ENCODE measurements at places on chromosomes 5 and 9.

DNA sequence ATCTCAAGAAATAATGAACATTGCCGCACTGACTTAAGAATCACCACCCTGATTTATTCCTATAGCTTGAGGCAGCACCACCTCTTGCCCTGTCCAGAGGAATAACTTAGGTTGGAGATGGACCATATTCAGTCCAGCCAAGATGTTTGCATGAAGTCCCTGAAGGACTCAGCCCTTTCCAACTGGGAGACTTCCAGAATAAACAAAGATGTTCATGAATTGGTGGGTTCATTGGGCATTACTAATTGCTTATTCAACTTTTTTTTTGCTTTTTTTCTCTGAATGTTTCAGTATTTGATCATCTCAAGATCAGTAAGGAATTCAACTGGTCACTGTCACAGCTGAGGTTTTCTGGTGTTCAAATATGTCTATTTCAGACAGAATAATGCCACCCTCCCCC is 470.6 kb downstream of the CCDC171 start:
- DNase-seq: no peak

DNA sequence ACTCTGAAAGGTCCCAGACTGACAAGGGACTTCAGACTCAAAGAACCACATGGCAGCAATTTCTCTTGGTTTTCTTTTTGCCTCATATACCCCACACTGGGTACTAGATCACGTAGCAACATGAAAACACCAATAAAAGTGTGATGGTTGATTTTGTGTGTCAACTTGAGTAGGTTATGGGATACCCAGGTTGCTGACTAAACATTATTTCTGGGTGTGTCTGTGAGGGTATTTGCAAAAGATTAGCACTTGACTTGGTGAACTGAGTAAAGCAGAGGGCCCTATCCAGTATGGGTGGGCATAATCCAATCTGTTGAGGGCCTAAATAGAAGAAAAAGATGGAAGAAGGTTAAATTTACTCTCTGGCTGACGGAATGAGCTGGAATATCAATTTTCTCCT is 53.8 kb upstream of the ZNF618 start:
- no peak for DNase-seq

DNA sequence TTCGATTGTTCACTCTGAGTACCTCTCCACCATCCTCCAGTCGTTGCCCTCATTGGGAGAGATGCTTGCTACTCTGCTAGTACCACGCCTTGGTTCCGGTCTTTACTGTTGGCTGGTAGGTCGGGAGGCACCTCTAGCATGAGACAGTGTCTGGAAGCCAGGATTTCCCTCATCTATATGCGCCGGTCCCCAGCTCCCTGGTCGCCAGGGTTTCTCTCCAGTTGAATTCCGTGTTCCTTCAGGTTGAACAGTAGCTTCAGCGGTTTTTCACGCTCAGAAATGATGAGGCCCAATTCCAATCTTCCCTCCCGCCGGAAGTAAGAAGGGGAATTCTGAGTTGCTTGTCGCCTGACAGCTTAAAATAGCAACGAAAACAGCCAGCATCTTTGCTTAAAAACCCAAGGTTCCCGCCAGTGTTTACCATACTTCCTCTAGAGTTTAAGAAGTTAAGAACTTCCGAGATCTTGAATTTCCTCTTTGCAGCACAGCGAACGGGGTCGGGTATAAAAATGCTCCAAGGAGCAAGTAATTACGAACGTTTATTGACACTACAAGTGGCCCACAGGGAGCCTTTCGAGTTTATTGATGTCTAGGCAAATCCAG is 1.3 kb upstream of the ST8SIA4 start:
- DNase-seq: no peak

DNA sequence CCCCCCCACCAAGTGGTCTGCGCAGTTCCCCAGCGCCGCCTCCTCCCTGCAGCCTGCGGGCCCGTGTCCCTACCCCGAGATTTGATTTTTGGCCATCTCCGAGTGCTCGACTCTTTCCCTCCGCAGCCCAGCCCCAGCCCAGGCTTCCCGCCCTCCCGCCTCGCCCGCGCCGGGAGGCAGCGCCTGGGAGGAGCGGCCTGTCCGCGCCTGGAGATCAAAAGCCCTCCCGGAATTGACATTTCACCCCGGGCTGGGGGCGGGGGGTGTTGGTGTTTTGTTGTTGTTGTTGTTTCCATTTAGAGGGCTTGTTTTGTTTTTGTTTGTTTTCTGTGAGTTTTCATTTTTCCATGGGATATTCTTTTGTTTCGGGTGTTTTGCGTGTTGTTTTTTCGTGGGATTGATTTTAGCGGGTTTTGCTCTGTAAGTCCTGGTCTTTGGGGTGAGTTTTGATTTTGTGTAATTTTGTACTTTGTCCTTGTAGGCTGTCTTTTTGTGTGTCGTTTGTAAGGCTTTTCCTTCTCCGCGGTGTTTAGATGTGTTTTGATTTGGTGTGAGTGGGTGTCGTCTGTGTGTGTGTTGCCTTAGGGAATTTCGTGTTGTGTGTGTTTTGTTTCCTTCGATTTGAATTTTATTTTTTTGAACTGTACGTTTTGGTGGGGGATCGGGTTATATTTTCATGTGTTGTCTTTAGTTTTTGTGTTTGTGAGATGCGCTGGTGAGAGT is 1.7 kb upstream of the PAX5 start:
- DNase-seq: no peak

- no peak for DNase-seq
Measured at GRCh38 chr5:78113689-78114264, 180.7 kb downstream of the AP3B1 start.

DNA sequence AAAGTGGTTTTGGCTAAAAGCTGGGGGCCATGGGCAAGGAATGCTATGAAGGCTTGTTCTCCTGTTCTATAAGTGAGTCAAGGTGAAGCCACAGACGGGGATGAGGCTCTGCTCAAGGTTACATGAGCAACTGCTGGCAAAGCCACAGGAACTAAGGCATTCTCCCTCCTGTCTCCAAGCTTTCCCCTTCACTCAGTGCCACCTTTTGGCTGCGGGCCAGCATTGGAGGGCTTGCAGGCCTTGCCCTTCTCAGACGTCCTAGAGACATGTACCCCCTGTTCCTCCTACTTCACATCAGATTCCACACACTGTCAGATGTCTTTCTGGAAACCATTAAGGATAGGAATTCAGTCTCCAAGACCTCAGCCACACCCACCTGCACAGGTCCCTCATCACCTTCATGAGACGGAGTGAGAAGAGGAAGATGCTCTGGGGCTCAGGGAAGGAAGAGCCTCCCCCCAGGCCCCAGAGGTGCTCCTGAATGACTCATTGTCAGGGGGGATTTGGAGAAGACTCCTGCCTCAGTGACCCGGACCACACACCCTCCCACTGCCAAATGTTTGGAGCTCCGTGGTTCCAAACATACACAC is 20.5 kb upstream of the MEIKIN start:
- DNase-seq: no peak

- DNase-seq: peak; percentile 92
Measured at GRCh38 chr5:131263648-131264450, at the start of gene CDC42SE2. CDC42SE2 (plus strand) TSS chr5:131264053; CDS start chr5:131359494, 95,441 bp downstream.

GRCh38 chr5:2030131-2030530 is 147.4 kb upstream of the IRX4 start:
- no peak for DNase-seq

DNA sequence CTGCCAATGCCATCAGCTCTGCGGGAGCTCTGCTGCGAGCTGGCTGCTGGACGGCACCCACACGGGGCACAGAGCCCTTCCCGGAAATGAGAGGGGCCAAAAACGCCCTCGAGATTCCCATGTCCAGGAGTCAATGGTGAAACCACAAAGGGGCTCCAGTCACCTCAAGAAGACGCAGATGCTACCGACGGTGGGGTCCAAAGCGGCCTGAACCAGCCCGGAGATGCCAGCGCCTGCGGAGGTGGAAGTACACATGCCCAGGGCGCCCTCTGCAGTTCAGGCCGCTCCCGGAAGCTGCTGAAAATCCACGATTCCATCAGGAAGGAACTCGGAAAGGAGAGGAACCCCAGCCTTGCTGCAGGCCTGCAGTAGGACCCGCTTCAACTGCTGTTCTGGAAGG is 82.4 kb upstream of the SELENOP start:
- DNase-seq: no peak

DNA sequence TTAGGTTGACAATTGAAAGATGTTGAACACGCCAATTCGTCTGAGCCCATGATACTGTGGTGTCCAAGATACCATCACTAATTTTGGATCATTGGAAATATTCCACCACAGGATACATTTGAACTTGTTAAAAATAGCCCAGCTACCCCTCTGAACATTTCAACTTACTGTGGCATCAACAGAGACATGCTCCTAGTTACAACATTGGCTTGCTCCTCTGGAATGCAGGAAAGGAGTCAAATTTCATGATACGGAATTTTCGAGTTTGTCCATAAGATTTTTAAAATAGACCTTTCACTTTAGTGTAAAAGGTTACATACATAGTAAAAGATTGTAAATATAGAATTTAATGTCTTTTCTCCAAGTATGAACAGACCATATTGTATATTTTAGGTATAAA is 12.8 kb downstream of the SEMA5A start:
- DNase-seq: no peak
